ENCODE measurements at places on chromosomes 7 and 10.

DNA sequence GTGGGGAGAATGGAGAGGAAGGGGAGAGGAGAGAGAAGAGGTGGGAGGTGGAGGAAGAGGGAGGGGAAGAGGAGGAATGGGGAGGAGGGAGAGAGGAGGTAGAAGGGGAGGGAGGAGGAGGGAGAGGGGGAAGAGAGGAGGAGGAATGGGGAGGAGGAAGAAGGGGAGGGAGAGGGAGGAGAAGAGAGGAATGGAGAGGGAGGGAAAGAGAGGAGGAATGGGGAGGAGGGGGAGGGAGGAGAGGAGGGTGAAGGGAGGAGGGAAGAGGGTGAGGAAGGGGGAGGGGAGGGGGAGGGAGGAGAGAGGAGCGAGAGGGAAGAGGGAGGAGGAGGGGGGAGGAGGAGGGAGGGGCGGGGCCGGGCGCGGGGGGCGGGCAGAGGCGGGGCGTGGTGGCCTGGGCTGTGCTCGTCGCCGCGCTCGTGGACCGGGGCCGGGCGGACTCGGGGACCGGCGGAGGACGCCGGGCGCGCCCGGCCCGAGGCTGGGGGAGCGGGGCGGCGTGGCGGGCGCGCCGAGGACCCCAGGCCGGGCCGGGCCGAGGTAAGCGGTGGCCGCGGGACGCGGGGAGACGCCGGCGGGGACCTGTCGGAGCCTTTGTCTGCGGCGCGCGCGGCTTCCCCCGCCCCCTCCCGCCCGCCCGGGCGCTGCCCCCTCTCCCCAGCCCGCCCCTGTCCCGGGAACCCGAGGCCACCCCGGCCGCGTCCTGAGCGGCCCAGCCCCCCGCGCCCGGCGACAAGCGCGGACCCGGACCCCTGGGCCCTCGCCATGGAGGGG, at the start of gene SLC29A4:
Gene SLC29A4 (plus strand): TSS at position 401 of the 774 bp plus-strand sequence. CDS start 4,874 bp downstream, outside the sequence.
- peak; percentile 55 for DNase-seq

DNA sequence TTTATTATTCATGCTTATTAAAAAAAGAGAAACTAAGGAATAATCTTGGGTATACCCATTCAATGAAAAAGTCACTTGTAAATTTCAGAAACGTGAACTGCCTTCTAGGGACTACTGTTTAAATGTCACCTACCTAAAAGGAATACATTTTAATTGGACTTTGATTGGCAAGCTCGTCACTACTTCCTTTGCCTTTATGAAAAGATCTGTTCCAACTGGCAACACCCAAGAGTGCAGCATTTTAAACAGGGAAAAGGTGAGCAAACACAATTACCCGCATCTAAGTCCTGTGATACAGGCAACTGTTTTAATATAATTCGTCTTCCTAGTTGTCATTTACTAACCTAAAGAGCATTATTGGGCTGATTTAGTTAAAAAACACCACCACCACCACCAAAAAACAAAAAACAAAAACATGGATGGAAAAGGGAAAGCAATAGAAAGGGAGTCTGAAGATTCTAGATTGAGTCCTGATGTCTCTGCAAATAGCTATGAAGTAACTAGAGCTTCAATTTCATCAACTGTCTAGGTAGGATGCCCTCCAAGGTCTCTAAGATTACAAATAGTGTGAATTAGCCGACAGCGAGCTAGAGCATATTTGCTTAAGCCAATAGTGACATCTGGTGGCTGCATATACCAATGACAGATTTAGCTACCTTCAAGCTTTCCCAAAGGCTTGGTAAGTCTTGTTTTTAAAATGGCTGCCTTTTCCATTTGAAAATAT, 33.8 kb upstream of the ICA1 start:
- peak; percentile 18 for DNase-seq

DNA sequence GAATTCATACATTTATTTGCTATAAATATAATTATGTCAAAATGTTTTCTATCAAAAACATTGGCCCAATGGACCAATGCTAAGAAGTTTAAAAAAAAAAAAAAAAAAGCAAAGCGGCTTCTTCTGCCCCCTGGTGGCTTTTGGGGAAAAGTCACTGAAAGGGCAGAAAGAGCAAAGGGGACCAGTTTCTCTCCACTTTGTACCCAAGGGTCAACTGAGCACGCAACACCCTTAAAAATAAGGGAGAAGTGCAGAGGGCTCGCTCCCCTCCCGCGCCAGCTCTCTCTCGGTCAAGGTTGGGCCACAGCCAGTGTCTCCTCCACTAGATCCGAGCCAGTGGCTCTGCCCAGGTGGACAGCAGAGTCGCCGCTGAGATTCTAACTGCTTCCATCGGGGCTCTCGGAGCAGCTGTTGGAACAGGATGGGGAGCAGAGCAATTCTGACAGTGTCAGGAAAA, 136.4 kb upstream of the FGFR2 start:
- DNase-seq: no peak

DNA sequence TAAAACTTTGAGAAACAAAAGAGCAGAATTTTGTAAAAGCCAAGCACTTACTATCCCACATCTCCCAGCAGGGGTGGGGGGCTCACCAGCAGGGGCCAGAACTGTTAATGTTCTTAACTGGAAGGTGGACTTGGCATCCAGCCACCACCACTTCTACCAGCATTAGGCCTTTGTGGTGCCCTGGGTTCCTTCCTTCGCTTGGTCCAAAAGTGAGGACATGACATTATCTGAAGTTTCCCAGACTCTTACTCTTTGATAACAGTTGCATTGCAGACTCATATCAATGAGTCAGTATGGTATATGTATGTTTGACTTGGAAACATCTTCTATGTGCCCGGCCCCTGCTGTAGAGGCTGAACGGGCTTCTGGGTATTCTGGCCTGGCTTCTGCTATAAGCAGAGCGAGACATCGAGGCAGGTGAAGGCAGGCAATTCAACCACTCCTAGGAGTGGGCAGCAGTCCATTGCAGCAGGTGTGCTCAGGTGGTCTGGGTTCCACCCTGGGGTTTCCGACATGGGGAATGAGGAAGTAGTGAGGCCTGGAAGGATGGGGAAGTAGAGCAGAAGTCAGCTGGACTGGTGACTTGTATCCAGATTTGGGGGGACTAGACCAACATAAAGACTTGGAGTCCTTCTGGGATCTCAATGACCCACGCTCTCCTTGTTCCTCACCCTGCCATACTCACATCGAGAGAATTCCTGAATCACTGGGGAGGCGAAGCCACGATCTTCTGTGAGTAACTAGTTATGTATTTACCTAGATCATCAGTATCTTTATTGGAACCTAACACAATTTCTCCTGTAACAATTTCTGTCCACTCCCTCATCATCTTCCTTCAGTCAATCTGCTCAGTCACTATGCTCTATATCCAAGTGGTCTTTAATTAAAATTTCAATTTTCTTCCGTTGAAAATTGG, 4.1 kb downstream of the ZNF777 start:
- no peak for DNase-seq

DNA sequence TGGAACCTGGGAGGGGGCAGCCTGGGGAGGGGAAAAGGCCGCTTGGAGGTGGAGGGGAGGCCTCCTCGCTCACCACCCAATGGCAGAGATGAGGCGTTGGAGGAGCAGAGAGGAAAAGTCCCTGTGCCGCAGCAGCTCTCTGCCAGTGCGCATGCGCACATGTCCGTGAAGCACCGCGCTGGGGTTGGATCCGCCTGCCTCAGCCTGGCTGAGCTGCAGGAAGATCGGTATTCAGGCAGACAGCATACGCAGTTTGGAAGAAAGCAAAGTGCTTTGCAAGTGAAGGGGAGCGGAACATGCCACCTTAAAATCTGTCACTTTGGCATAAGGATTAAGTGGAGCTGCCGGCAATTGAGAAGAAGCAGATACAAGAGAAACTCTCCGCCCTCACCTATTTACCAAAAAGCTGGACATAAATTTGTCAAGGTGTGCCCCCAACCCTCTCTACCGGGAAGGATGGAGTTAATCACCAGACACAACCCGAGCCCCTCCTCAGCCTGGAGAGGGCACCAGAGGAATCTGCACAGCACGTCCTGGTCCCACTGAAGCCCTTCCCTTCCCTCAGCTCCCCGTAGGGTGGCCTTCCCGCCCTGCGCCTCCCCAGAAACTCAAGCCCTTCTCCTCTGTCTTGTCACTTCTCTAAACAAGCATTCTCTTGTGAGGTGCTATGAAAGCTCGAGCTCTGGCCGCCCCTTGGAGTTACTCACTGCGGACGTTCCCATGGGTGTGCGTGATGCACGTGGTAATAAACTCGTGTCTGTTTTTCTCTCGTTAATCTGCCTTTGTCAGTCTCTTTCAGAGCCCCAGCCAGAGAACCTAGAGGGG, 32.2 kb upstream of the TMEM72 start:
- DNase-seq: peak; percentile 95

- no peak for DNase-seq
Measured at GRCh38 chr7:25842201-25842733, 309.7 kb upstream of the NFE2L3 start.

DNA sequence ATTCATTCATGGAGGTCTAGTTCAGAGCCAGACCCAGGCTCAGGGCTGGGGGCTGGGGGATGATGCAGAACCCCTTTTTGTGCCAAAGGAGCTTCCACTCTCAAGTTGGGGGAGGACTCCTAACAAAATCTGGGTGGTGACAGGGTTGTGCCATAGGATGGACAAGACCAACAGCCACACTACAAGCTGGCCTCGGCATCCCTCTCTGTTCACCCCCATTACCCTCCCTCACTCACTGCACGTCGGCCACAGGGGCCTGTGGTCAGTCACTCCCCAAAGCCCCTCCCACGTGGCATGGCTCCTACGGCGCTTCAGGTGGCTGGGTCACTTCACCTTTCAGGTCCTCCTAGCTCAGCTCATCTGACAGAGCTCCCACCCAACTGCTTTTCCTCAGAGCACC, 348.7 kb upstream of the ZMIZ1 start:
- no peak for DNase-seq

DNA sequence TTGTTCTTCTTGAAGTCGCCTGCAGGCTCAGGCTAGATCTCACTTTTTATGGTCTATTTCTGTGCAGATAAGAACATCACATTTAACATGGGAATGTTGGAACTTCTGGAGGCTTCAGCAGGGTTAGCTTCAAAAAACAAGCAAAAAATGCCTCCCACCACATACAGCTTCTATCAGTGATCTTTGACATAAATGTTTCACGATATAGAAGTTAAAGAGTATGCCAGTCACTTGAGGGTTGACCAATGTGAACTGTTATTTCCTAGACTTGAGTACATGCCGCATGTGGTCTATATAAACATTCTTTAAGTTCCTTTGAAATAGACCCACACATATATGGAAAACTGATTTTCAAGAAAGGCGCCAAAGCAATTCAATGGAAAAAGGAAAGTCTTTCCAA, 219.2 kb upstream of the KLF14 start:
- DNase-seq: no peak

GRCh38 chr10:13989616-13990015, 341.1 kb downstream of the FRMD4A start:
- no peak for DNase-seq

DNA sequence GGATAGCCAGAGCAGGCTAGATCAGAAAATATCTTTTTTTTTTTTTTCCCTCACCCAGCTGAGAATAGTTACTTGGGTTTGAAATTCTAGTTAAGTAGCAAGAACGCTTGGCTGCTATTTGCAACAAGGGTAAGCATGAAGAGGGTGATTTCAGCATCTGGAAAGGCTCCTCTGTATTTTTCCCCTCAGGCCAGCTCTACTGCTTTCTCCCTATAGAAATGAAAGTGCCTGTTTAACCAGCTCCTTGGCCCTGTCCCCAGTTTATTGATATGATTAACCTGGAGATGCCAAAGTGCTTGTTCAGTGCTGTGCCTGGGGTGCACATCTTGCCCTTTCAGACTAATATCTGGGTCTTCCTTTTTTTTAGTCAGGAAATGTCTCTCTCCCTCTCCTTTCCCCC, 37.1 kb downstream of the AP3M1 start:
- DNase-seq: no peak

DNA sequence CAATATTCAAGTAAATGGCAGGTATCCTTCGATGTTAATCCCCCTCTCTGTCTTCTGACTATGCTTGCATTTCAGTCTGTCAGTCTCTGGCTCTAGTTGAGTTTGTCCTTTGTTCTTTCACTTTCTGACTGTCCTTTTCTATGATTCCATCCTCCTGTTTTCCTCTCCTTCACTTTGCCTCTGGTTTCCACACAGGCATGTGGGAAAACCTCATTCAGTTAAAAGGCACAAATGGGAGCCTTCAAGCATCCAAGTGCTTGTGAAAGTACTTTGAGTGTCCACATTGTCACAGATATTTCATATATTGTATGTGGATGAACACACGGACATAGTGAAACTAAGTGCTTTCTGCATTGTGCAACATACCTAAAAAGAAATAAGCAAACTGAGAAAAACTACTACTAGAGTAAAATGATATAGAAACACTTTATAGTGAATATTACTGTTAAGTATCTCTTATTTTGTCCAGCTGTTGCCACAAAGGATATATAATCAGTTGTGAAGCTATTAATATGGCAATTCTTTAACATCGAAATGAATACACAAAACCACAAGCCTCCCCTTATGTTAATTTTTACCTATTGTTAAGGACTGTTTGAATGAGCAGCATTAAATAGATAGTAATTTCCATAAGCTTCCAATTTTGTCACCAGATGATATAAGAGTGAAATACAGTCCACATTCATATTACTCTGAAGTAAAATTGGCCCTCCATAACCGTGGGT, 71.7 kb downstream of the NRBF2 start:
- no peak for DNase-seq

DNA sequence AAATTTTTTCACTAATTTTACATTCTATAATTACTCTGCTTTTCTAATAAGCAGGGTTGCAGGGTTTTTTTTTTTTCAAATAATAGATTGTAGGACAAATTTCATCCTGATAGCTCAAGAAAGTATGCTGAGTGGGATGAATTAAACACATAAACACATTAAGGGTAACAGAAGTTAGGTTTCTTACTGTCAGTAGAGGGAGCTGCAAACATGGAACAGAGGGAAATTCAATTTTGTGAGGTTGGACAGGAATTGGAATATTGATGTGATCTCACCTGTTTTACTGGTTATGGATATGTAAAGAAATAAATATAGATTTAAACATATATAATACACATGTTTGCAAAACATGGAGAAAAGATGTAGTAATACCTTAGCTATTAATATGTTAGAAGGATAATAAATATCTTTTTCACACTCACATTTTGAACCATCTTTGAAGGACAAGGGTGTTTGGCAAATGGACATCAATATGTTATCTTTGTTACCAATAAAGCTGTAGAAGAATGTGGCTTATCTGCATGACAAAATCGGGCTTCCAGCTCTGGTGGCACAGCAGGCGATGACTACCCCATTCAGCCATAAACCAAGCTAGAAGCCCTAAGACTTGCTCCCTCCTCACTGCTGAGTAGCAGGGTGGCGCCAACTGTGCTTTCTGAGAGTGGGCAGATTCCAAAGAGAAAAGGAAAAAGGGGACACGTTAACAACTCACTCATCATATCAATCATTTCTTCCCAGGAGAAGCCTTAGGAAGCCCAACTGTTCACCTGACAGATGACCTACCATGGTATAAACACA, 1257.4 kb downstream of the GATA3 start:
- DNase-seq: no peak

- no peak for DNase-seq
Measured at GRCh38 chr7:94115316-94115715, 111.2 kb upstream of the BET1 start.

GRCh38 chr10:43681220-43681619, 32.5 kb upstream of the ZNF32 start:
- no peak for DNase-seq

DNA sequence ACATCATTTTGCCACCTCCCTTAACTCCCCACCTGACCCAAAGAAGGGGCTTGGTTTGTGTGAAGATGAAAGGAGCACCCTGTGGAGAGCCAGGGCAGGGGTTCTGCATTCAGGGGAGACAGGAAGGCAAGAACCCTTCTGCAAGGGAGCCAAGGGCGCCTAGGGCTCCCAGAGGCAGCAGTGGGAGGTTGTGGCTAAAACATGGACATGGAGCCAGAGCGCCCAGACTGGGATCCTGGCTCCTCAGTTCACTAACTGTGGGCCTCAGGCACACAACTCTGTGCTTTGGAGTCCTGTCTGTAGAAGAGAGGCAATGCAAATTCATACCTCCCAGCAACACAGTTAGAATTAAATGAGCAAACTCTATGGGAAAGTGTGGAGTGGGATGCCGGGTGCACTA, 123.1 kb upstream of the MACROH2A2 start:
- no peak for DNase-seq
